Lung (tissue), 17 donors: ENCODE measurements at places on chromosomes 2 and 18. TPM values are rescaled to one million over a fixed set of nuclear protein-coding genes. Genes with fewer than 3 reads are reported as not detected.

DNA sequence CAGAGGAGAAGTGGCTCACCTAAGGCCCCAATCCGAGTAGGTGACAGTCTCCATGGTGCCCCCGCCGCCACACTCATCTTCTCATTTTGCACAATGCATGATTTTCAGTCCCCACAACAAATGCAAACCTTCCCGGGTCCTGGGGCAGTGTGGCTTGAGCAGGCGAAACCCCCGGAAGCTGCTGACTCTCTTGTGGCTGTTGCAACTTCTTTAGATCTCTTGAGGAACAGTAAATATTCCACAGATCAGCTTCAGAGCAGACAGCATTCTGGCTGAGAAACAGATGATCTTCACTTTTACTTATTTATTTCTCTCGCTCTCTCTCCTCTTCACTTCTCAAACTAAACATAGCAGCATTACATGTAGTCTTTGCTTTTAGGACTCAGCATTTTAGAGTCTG lies 51.9 kb downstream of the ASAP2 start:
- peak overlapping the region; percentile 55 for H3K27ac ChIP-seq
- H3K4me1 ChIP-seq: peaks cover 25% of the 10 kb centered on the region
- no peaks in the 10 kb centered on the region for H3K27me3 ChIP-seq
- no peaks in the 10 kb centered on the region for H3K36me3 ChIP-seq
- no peak for DNase-seq

GRCh38 chr2:96065381-96065930 lies 30.7 kb upstream of the GPAT2 start:
- H3K4me3 ChIP-seq: no peak overlapping the region
- no peaks in the 10 kb centered on the region for H3K27me3 ChIP-seq
- H3K27ac ChIP-seq: no peak overlapping the region

DNA sequence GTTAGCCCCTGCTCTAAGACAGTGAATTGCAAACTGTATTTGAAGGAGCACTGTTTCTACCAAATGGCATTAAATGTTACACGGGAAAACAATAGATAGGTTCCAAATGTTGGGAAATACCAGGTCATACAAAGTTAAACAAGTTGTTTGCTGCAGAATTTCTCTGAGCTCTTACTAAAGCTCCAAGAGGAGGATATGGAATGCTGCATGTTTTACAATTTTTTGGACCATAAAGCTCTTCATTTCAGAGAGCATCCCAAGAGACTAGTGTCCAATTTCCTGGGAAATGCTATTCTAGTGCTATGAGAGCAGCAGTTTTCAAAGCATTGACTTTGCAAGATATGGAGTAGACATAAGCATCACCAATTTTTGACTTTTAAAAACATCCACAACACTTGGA lies 155.6 kb upstream of the CCDC68 start:
- no peak overlapping the region for H3K4me3 ChIP-seq
- H3K27me3 ChIP-seq: no peaks in the 10 kb centered on the region
- H3K4me1 ChIP-seq: peaks cover 2% of the 10 kb centered on the region
- no peak overlapping the region for H3K27ac ChIP-seq

GRCh38 chr2:240459401-240460252 lies 24.2 kb downstream of the GPC1 start:
- DNase-seq: peak; percentile 10
- peaks cover 7% of the 10 kb centered on the region for H3K4me1 ChIP-seq
- H3K4me3 ChIP-seq: no peak overlapping the region
- no peaks in the 10 kb centered on the region for H3K36me3 ChIP-seq

DNA sequence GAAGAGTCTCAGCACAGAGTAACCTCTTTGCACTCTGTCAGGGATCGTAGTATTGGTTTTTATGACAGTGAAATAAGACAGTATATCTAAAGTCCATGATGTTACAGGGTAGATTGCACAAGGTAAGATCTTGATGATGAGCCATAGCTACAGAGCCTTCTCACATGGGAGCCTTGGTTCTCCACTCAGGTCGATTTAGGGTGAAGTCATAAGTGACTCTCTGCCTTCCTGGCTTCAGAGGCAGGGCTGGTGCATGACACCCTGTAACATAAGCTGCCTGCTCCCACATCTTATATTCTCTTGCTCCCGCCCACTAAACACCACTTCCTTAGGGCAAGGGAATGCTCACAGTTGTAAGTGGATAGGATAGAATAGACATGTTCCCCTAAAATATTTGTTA lies 13.3 kb downstream of the DAPL1 start:
- no peak overlapping the region for H3K4me3 ChIP-seq
- H3K27ac ChIP-seq: no peak overlapping the region
- H3K4me1 ChIP-seq: no peaks in the 10 kb centered on the region
- no peak for DNase-seq
- no peaks in the 10 kb centered on the region for H3K27me3 ChIP-seq

- no peaks in the 10 kb centered on the region for H3K36me3 ChIP-seq
- H3K4me3 ChIP-seq: no peak overlapping the region
- peak; percentile 6 for DNase-seq
- H3K27me3 ChIP-seq: no peaks in the 10 kb centered on the region
- H3K4me1 ChIP-seq: no peaks in the 10 kb centered on the region
Observed at GRCh38 chr2:180413336-180413735, 406.2 kb upstream of the CWC22 start.

DNA sequence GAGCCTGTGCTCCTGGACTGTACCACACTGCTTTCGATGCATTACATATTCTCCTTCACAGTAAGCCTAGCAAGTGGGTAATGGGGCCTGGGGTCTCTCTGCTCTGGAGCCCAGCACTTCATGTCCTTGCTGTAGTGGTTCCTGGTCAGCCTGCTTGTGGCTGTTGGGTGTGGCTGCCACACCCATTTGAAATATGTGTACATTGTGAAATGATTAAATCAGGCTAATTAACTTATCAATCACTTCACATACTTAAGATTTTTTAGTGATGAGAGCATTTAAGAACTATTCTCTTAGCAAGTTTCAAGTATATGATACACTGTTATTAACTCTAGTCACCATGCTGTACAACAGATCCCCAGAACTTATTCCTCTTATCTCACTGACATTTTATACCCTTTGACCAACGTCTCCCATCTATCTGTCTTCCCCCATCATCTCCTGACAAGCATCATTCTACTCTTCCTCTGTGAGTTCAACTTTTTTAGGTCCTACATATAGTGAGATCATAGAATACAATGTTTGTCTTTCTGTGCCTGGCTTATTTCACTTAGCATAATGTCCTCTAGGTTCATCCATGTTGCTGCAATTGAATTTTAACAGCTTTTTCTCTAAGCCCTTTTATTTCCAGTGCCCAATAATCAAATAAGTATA lies 92.1 kb downstream of the LYPD6 start:
- H3K4me1 ChIP-seq: peaks cover 8% of the 10 kb centered on the region
- H3K36me3 ChIP-seq: no peaks in the 10 kb centered on the region
- H3K27me3 ChIP-seq: no peaks in the 10 kb centered on the region

DNA sequence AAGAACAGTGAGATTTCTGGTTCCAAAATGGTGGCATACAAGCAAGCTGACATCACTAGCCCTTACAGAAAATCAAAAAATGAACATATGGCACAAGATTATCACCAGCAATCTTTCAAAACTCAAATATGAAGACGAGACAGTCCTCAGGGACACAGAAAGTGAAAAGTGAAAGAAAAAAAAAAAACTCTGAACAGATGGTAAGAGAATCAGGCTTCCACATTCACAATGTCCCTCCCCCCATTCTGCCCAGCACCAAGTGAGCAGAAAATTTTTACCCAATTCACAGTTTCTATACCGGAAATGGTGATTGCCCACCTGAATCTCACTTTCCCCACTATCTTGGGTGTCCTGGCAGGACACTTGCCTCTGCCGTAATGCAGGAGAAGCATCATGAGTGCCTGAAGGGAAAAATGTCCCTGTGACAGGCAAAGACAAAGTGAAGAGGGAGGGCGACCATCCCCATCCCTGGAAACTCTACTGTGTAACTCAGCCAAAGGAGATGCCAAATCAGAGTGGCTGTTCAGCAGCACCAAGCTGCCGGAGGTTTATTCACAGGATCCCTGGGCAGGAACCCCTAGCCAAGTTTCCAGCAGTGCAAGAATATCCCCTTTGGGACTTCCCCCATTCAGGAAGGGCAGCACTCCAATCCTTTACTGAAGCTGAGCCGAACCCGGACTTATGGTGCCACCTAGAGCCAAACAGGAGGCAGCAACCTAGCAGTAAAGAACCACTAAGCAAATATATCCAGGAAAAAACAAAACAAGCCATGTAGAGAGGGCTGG lies 312.2 kb downstream of the LRATD1 start:
- DNase-seq: no peak
- H3K27me3 ChIP-seq: no peaks in the 10 kb centered on the region
- no peak overlapping the region for H3K4me3 ChIP-seq

DNA sequence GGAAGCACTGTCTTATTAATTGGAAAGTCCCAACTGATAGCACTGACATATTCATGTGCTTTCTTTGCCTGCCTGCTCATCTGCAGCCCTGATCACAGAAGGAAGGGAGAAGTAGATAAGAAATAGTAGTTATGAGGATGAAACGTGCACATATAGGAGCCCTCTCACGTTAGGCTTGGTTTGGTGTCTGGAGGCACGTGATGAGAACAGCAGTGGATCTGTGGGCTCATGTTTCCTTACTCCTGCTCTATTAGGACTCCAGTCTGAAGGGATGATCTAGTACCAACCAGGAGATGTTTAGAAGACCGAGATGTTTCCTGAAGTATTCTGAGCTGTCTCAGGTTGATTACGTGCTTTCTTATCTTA lies 84.9 kb downstream of the MAP4K4 start:
- no peaks in the 10 kb centered on the region for H3K36me3 ChIP-seq
- peaks cover 15% of the 10 kb centered on the region for H3K4me1 ChIP-seq
- no peak overlapping the region for H3K4me3 ChIP-seq
- H3K27me3 ChIP-seq: no peaks in the 10 kb centered on the region

DNA sequence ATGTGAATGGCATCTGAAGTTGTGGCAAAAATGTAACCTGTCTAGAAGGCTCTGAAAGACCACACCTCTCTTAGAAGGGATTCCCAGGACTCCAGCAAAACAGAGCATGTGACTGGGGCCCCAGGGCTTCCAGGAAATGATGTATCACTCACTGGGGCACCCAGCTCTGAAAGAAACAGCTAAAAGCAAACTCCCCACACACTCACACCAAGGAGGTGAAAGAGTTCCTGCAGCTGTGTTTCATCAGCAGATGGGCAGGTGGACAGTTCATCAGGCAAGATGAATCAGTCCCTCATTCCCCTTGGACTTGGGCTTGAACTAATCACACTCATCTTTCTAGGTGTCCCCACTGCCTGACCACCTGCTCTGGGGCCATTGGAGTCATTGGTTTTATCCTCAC lies 76.2 kb downstream of the CCBE1 start:
- no peaks in the 10 kb centered on the region for H3K27me3 ChIP-seq
- no peak overlapping the region for H3K4me3 ChIP-seq
- no peak for DNase-seq
- H3K27ac ChIP-seq: peak overlapping the region; percentile 3
- H3K36me3 ChIP-seq: no peaks in the 10 kb centered on the region

- no peaks in the 10 kb centered on the region for H3K27me3 ChIP-seq
- no peaks in the 10 kb centered on the region for H3K4me1 ChIP-seq
- DNase-seq: no peak
- H3K36me3 ChIP-seq: no peaks in the 10 kb centered on the region
- no peak overlapping the region for H3K27ac ChIP-seq
Observed at GRCh38 chr18:31677592-31677991, 6.8 kb downstream of the B4GALT6 start.

- no peaks in the 10 kb centered on the region for H3K36me3 ChIP-seq
- H3K4me1 ChIP-seq: no peaks in the 10 kb centered on the region
- H3K27ac ChIP-seq: no peak overlapping the region
- no peak for DNase-seq
- peaks cover 2% of the 10 kb centered on the region for H3K27me3 ChIP-seq
Observed at GRCh38 chr2:72096181-72096580, 51.5 kb downstream of the CYP26B1 start.

GRCh38 chr2:120298173-120298835 lies 45.7 kb downstream of the RALB start:
- no peak overlapping the region for H3K4me3 ChIP-seq
- no peak for DNase-seq
- no peak overlapping the region for H3K27ac ChIP-seq
- no peaks in the 10 kb centered on the region for H3K27me3 ChIP-seq
- peaks cover 39% of the 10 kb centered on the region for H3K36me3 ChIP-seq

GRCh38 chr2:95007822-95008221 lies 17.7 kb upstream of the MAL start:
- H3K4me3 ChIP-seq: no peak overlapping the region
- peak; percentile 71 for DNase-seq
- no peaks in the 10 kb centered on the region for H3K36me3 ChIP-seq
- no peaks in the 10 kb centered on the region for H3K27me3 ChIP-seq
- no peak overlapping the region for H3K27ac ChIP-seq

- H3K27me3 ChIP-seq: no peaks in the 10 kb centered on the region
- H3K36me3 ChIP-seq: no peaks in the 10 kb centered on the region
- peak; percentile 28 for DNase-seq
- no peaks in the 10 kb centered on the region for H3K4me1 ChIP-seq
Observed at GRCh38 chr2:1010415-1010930, 59.8 kb downstream of the SNTG2 start.

- H3K36me3 ChIP-seq: peaks cover 3% of the 10 kb centered on the region
- H3K27ac ChIP-seq: no peak overlapping the region
- H3K27me3 ChIP-seq: peaks cover 10% of the 10 kb centered on the region
- H3K4me3 ChIP-seq: no peak overlapping the region
- no peak for DNase-seq
Observed at GRCh38 chr18:13442451-13442850, 223.9 kb downstream of the LDLRAD4 start.

DNA sequence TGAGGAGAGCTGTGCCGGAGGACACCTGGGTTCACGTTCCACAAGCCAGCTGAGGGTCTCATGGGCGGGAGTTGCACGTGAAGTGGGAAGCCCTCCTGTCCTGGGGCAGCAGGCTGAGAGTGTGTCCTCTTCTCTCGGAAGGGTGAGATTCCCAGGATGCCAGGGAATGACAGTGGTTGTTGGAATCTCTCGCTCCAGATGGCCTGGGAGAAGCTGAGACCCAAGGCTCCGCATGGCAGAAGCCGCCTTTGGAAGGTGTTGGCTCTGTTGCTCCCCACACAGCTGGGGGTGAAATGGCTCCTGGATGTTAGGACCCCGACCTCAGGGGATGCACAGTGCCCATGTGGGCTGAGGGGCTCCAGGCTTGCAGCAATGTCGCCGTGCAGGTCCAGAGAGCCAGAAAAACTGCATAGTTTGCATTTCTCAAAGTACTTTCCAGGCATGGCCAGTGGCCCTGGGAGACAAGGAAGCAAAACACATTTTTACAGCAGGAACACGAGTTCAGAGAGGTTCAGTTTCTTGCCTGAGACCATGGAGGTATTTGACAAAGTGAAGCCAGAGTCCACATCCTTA lies 153.4 kb downstream of the TMEM18 start:
- H3K27me3 ChIP-seq: no peaks in the 10 kb centered on the region
- H3K36me3 ChIP-seq: no peaks in the 10 kb centered on the region
- no peak overlapping the region for H3K27ac ChIP-seq
- H3K4me3 ChIP-seq: no peak overlapping the region
- peak; percentile 40 for DNase-seq

- DNase-seq: no peak
- no peak overlapping the region for H3K4me3 ChIP-seq
- H3K27me3 ChIP-seq: peaks cover 2% of the 10 kb centered on the region
- H3K4me1 ChIP-seq: no peaks in the 10 kb centered on the region
Observed at GRCh38 chr2:103288696-103289095, 526.9 kb downstream of the TMEM182 start.

Gene GKN2
- 3.4 TPM for total RNA-seq

Gene LIMS4
- total RNA-seq: 0.55 TPM

Gene DCC
- 5.3 TPM for total RNA-seq

Gene SLC8A1
- 30.5 TPM for total RNA-seq

Gene IWS1
- total RNA-seq: 64.5 TPM

Gene ZNF521
- total RNA-seq: 48.8 TPM
